ENCODE measurements at places on chromosomes 11 and 22.

DNA sequence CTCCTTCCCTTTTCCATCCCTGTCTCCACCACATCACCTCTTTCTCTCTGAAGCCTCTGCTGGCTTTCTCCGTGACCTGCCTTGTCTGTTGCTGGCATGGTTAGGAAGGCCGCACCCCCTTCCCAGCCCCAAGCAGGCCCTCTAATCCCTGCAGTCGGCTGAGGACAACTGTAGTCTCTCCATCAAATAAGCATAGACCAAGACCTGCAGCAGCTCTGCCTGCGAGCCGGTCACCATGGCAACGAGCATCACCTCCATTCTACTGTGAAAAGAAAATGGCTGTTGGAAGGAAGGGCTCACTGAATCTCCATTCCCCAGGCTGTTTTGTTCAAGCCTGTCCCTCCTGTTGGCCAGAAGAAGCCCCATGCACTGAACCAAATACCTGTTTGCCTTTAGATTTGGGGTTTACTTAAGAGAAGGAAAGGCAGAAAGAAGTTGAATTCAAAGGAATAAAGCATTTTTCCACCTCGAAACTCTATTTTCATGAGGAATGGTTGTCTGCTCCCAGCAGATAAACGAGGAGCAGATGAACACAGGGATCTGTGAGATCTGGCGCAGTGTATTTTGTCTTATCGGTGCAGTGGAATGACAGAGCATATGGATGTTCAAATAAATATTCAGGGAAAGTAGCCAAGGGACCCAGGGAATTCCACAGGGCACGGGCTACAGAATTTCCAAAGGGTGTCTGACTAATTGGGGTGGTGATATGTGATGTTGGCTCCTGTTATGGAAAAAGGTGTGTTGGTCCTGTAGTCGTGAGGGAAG is 113.1 kb upstream of the TTC12 start:
- DNase-seq, result no peak

DNA sequence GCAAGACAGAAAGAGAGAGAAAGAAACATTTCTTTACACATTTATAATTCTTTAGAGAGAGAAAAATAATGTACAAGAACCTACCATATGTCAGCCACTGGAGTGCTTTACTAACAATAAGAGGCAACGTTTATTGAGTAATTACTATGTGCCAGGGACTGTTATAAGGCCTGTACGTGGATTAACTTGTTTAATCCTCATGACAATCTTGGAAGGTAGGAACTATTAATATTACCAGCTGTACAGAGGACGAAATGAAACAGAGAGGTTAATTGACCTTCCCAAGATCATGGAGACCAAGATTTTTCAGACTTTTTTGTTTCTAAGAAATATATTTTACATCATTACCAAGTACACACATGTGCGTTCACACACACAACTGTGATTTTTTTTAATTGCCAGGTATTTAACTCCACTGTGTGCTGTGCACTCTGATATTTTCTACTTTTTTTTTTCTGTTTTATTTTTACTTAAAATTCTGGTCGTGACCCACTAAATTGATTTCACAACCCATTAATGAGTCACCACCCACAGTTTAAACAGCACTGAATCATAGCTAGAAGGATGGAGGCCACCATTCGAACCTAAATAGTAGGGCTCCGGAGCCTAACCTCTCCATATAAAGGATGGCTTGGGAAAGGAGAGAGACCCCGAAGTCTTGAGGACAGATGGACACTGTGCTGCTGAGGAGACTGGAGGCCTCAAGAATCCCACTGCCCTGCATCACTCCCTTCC is 21.4 kb downstream of the CREB3L1 start:
- no peak for DNase-seq

DNA sequence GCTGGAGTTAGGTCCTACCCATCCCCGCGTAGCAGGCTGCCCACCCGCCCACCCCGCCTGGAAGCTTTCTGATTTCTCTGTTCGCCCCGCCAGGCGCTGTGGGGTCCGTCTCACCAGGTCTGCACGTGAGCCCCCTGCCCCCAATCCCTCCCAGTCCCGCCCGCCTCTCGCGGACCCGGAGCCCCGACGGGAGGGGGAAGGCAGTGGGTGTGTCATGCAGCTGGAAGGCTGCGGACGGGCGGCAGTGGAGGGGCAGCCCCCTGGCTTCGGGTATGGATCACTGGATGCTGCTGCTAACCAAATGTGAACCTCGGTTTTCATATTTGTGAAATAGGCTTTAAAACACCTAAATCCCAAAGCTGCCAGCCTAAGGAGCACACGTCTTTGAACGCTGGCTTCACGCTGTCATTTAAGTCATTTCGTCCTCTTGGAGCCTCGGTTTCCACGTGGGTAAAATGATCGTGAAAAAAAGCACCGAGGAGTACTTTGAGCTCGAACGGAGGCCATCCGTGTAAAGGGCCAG is 568 bp upstream of the BIK start:
- no peak for DNase-seq

DNA sequence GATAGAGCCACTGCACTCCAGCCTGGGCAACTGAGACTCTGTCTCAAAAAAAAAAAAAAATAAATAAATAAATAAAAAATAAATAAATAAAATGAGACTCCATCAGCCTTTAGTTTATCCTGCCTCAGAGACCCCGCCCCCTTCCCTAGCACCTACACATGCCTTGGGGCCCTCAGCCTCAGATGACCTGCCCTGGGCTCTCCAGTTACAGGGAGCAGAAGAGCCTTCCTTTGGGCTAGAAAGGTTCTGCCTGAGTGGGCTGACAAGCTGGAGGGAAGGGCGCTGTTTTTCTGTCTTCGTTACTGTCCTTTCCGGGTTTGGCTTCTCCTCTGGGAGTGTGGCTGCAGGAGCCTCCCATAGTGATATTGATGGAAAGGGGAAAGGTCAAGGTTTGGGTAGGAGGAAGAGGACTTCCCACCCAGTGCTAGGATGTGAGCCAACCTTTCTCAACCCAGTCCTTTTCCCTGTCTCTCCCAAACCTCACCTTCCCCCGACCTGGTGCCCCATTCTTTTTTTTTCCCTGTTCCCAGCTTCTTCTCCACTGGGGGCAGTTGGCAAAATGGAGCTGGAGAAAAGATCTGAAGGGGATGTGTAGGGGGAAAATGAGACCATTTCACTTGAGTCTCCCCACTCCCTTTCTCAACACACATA is 1.5 kb upstream of the SF3B2 start:
- no peak for DNase-seq
